Stimulated activated CD4-positive, alpha-beta T cell treated with anti-CD3 and anti-CD28 coated beads, Interleukin-1b, Interleukin-23, amount 100 ng/mL, for 4 hours (primary cell): ENCODE measurements at places on chromosomes 11 and 22.

DNA sequence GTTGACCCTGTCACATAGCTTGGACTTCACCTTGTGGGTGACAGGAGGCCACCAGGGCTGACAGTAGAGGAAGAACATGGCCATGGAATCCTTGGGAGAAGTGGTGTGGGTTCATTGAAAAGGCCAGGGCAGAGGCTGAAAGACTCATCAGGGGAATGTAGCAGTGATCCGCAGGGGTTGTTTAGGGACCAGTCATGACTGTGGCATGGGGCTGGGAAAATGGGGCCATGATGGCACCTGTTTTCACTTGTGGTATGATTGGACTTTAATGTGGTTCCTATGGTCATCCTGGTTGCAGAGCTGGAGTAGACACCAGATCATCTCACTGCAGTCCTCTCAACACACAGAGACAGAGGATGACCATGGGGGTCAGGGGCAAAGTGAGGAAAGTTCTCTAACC lies 66.7 kb upstream of the MYEOV start:
- no peak for DNase-seq

GRCh38 chr22:44030702-44031082 lies 6.6 kb downstream of the PARVB start:
- no peak for DNase-seq

DNA sequence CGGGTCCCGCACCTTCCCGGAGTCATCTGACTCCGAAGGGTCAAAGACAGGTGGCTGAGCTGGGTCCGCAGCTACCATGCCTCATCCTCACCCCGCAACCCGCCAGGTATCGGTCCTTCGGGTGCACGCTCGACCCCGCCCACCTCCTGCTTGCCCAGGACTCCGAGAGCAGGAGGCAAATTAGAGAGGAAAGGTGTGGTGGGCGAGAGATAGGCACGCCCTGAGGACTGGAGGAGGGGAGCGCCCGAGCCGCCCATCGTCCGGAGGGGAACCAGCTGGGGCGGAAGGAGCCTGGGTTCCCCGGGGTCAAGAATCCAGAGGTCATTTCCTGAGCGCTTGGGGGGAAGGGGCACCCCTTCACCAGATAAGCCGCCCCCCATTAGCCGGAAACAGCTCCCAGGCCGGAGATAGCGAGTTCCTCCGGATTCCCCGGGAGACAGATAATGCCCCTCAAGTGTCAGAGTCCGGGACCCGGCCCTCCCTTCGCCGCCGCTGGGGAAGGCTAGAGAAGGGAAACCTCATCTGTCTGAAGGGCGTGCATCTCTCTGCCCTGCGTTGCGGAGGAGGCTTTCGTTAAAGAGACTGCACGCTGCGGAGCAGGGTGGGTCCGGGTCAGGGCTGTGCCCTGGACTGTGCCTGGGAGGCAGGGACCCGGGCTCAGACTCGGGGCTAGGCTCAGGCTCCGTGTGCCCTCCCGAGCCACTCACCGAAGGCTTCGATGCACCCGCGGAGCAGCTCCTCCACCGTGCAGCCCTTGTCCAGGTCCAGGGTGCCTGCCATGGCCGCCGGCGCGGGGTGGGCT lies 1.7 kb downstream of the RASGRP2 start:
- DNase-seq, result no peak

GRCh38 chr11:36738292-36738861 lies 140.3 kb upstream of the RAG2 start:
- no peak for DNase-seq

DNA sequence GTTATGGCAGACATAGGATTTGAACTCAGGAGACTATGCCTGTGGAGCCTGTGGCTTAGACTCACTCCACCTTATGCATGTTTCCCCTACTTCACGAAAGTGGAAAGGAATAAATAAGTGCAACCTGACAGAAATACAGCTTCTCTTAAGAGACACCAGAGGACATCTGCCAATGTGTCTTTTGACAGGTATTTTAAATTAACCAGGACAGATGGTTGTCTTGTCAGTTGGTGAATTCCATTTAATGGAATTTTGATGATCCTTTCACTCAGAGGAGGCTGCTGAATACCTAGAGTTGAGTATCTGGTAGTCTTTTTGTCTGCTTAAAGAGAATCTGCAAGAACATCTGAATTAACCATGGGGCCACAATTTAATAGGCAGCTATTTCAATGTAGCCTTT lies 46.1 kb downstream of the NELL1 start:
- DNase-seq, result no peak

- DNase-seq, result no peak
These were observed 1.3 kb downstream of the SLC39A13 start for GRCh38 chr11:47409440-47410369.

DNA sequence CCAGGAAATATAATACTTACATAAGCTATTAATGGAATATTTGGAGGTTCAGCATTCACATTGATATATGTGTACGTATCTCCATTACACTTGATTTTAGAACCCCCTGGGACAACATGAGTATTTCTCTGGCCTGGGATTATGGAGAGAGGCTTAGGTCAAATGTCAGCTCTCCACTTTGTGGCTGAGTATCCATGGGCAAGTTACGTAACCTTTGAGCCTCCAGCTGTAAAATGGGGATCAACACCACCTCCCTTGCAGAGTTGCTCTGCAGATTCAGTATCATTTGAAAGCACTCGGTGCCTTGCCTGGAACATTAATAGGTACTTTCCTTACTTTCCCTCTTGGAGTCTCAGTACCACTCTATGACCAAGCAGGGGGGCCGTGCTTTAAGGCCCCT lies 33.2 kb downstream of the C22orf31 start:
- no peak for DNase-seq

DNA sequence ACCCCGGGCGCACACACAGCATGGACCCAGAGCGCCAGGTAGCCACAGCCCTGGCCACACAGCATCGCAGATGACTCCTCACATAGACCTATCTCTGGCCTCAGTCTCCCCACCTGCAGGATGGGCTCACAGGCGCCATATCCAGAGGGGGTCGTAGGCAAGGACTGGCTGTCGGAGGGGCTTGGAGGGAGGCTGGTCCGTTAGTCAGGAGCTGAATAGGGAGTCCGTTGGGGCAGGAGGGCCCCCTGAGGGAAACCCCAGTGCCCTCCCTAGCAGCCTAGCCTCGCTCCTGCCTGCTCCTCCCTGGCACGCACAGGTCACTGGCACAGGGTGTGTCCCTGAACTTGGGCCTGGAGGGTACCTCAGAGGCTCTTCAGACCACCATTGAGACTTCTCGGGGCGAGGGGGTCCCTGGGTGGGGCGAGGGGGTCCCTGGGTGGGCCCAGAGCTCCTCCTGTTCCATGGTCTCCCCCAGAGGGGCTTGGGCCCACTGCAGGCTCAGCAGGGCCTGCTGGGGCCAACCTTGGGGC lies 2.0 kb downstream of the PLXNB2 start:
- no peak for DNase-seq

DNA sequence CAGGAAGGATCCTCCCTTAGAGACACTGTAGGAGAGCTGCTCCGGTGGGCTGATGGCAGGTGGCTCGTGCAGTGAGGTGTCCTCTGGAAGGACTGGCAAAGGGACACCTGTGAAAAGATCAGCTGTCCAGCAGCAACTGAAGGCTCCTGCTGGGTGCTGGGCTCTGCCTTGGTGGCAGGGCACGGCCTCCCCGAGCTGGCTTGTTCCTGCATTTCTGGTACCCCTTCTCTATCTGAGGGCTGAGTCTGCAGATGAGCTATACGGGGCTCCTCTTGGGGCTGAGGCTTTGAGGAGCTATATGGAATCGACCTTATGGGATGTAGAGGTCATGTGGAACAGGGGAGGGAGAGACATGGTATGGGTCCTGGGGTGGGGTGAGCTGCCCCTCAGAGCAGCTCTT lies 875.8 kb downstream of the BRD1 start:
- no peak for DNase-seq

DNA sequence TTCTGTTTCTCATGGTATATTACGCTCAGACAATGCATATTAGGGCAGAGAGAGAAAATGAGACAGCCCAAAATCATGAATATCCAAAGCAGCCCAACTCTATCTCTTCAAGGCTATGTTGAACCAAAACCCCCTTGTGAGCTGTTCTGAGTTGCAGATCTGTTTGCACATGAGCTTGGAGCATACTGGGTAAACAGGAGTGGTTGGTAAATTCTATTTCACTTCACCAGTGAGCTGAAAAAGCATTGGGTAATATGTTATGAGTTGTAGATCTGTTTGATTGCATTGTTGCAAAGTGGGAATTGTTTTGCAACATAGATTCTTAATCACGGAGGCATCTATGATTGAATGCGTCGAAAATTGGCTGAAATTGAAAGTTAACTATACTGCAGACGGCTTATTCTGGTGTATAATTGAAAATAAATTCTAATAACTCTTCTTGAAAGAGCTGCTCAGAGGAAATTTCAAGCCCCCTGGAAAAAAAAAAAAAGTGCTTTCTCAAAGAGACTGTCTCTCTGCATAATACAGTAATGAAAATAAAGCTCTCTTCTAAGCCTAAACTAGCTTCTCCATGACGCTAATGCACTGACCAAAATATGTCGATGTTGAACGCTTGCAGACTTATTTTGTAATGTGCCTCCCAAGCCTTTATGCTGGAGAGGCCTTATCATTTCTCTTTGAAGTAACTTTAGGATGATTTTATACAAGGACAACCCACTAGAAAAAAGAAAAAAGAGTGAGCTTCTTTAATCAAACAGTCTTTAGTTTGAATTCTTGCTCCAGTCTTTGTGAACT lies 263.7 kb downstream of the NTM start:
- no peak for DNase-seq

DNA sequence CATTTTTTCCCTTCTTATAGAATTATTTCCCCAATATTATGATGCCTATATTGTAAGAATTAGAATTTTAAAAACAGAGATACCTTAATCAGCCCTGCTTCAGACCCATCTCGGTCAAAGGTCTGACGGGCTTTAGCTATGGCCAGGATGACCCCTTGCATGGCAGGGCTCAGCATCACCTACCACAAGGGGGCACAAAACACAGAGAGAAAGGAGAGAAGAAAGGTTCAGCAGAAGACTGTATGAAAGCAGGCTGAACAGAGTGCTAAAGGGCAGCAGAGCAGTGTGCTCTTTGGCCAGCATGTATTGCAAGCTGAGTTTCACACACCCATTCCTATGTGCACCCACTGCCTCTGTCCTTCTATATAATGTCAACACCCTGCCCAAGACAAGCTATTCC lies 26.8 kb downstream of the CLDN25 start:
- DNase-seq, result no peak

DNA sequence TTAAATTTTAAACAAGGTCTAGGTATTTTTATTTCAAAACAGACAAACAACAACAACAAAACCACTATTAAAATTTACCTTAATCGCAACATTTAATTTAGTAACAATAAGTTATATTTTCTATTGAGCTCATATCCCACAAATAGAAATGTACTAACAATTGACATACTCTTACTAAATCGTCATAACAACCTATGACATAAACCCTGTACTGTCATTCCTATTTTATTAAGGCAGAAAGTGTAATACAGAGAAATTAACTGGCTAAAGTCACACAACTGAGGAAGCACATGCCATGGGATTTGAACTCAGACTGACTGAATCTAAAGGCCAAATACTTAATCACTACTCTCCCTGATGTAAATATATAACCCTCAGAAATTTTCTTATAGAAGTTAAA lies 3.0 kb downstream of the KIF18A start:
- no peak for DNase-seq

DNA sequence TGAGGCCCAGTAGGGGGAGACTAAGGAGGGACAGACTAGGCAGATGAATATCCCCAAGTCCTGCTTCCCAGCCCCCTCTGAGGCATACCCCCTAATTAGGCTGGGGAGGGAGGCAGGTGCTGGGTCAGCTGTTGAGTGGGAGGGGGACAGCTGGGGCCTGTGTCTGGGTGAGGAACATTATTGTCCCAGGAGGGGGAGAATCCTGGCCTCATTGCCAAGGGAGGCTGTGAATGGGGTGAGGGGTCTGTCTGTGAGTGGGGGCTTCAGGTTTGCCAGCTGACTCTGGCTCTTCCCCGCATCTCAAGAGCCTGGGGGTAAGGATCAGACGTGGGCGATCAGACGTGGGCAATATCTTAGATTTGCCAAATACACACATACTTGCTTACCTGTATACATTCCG lies 2.1 kb downstream of the INPPL1 start:
- DNase-seq, result no peak

DNA sequence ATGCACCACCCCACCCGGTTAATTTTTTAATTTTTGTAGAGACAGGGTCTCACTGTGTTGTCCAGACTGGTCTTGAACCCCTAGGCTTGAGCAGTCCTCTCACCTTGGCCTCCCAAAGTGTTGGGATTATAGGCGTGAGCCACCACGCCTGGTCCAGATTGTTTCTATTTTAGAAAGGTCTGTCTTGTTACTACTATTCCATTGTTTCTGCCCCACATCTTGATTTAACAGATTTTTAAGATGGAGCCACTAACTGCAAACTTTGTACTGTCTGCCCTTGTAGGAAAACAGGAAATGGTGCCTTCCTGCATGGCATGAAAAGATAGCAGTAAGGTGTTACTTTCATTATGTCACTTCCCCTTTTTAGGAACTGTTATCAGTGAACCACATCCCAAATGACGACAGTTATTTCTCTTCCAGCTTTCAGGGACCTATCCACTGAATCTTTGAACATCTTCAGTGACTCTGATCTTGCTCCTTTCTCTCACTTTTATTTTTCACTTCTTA lies 23.2 kb downstream of the TAF1D start:
- no peak for DNase-seq

DNA sequence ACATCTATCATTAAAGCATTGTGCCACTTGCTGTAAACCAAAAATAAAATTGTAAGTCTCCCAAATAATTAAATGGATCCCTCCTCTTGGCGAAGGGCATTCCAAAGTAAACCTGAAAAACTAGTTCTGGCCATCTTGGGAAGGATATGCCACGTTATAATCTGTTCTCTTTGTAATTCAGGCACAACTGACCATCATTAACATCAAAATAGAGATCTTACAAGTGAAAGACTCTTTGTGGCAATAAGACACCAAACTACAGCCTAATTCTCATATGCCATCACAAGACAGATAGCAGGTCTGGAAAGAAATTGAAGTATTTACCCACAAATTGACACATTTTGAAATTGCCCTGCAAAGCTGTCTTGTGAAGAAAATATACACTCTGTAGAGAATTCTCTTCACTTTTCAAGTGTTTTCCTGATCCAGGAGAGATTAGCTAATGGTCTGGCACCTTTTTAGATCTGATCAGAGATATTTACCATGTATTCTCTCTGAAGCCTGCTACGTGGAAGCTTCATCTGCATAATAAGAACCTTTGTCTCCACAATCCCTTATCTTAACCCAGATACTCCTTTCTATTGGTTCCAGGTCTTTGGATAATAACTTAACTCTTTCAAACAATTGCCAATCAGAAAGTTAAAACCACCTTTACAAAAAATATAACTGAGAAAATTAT lies 630.4 kb upstream of the CCDC179 start:
- no peak for DNase-seq
